ENCODE measurements at places on chromosomes 13 and 19.

DNA sequence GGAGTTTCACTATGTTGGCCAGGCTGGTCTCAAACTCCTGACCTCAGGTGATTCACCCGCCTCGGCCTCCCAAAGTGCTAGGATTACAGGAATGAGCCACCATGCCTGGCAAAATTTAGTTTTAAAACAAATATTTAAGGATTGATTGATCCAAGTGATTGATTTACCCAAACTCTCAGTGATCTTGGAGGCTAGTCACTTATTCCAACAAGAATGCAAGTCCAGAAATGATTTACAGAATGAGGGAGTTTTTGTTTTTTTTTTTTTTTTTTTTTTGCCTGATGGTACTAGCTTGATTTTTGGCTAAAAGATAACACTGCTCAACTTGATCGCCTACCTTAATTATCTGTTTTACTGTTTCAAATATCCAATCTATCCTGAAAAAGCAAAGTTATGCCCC is 5.7 kb upstream of the TEX26 start:
- no peak for DNase-seq

GRCh38 chr19:49860336-49861102 is 6.9 kb downstream of the PNKP start:
- no peak for DNase-seq

DNA sequence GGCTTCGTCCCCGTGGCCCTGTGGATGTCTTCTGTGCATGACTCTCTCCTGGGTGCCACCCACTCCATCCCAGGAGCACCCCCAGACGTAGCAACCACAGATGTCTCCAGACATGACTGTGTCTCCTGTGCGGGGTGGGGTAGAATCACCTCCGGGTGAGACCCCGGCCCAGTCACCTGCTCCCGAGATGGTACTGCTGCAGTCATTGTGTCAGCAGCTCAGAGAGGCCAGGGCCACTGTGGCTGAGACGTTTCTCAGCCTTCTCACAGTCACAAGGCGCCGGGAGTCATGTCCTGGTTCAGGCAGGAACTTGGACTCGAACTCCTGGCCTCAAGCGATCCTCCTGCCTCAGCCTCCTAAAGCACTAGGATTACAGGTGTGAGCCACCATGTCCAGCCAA is 16.6 kb downstream of the NCLN start:
- no peak for DNase-seq

DNA sequence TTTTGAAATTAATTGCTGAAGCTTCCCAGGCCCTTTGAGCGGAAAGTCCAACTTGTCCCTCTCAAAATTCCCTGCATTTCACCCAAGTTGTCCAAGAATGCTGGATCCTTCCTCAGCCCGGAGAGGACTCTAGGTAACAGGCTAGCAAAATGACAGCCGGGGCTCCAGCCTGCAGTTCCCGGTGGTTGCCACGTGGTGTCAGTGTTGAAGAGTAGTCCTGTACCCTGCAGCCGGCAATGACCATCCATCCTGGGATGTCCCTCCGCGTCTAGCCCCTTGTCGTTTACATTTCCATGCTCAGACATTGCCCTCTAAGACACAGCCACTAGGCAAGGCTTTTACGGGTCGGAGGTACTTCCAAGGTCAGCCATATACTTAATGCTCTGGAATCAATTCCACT is 31.4 kb upstream of the MTIF3 start:
- DNase-seq: peak; percentile 13

DNA sequence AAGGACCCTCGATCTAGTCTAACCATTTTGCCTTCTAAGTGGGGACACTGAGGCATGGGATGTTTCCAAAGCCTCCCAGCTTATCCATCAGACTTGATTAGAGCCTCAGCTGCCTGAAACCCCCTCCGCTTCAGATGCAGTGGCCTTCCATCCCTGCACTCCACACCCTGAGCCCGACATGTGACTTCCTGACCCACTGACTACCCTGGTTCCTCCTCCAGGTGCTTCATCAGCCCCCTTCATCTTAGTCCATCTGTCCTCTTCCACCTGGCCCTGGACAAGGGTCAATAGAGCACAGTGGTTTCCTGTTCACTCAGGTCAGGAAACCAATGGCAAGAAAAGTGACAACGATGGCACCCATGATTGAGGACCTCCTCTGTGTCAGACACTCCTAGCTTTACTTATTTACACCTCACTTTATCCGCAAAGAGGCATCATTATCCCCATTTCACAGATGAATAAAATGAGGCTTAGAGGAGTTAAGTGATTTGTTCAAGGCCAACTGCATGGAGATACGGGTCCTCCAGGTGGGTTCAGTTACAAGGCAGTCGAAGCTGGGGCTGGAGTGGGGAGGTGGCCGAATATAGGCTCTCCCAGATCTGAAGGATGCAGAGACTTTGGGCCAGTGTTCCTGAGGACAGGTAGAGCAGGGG is 81.6 kb upstream of the TM9SF2 start:
- no peak for DNase-seq

GRCh38 chr13:97262058-97262457 is 39.9 kb downstream of the MBNL2 start:
- DNase-seq: no peak

GRCh38 chr13:62418872-62419271 is 1003.2 kb upstream of the PCDH20 start:
- DNase-seq: no peak

Data from NCI-H1105 (cell line).